A549 treated with Mapracorat at 1 μM for 4 hours (cell line): ENCODE measurements at places on chromosomes 5 and 9. TPM values are rescaled to one million over a fixed set of nuclear protein-coding genes. Genes with fewer than 3 reads are reported as not detected.

Gene ARHGEF39
- 13.3 to 18.5 TPM (median 16.1 TPM) in 5 replicates for total RNA-seq

Gene ZDHHC11
- total RNA-seq = 12.6 to 20.1 TPM (median 16.3 TPM) in 5 replicates

Gene IL13
- 0.11 to 0.14 TPM in 2 of 5 replicates, not detected in the others for total RNA-seq

Gene LVRN
- total RNA-seq = 0.08 to 0.42 TPM (median 0.09 TPM) in 5 replicates

Gene ADAMTSL2
- total RNA-seq = not detected in 5 replicates

Gene PCDHGA10
- 0.02 to 0.03 TPM in 2 of 5 replicates, not detected in the others for total RNA-seq

Gene SEMA6A
- total RNA-seq = 0.06 to 0.19 TPM (median 0.13 TPM) in 4 of 5 replicates, not detected in the other

Gene GMCL2
- not detected in 5 replicates for total RNA-seq

Gene ADGRD2
- total RNA-seq = not detected in 5 replicates

Gene FOXD4
- total RNA-seq = 0.26 to 0.46 TPM (median 0.42 TPM) in 5 replicates

Gene MAMDC2
- total RNA-seq = 0.20 to 0.35 TPM (median 0.31 TPM) in 5 replicates
